ENCODE measurements at places on chromosomes 6 and 20. TPM values are rescaled to one million over a fixed set of nuclear protein-coding genes. Genes with fewer than 3 reads are reported as not detected.

RSPH9 gene
- not detected for total RNA-seq

LY6G5C gene
- 2.6 TPM for total RNA-seq

SYCP2L gene
- total RNA-seq: 0.37 TPM

RAB44 gene
- total RNA-seq: not detected

TXLNB gene
- total RNA-seq: 0.23 TPM

TMC2 gene
- total RNA-seq: not detected

CRISP2 gene
- not detected for total RNA-seq

ARG1 gene
- not detected for total RNA-seq

HSPA1B gene
- 64.6 TPM for total RNA-seq

ACSS1 gene
- total RNA-seq: 44.4 TPM

PSORS1C1 gene
- not detected for total RNA-seq

HLA-DOA gene
- total RNA-seq: 11.8 TPM

TNF gene
- 65.1 TPM for total RNA-seq

NNAT gene
- total RNA-seq: not detected
